ENCODE measurements at places on chromosomes 5 and 9. TPM values are rescaled to one million over a fixed set of nuclear protein-coding genes. Genes with fewer than 3 reads are reported as not detected.

The SPINK13 gene
- total RNA-seq = not detected

DNA sequence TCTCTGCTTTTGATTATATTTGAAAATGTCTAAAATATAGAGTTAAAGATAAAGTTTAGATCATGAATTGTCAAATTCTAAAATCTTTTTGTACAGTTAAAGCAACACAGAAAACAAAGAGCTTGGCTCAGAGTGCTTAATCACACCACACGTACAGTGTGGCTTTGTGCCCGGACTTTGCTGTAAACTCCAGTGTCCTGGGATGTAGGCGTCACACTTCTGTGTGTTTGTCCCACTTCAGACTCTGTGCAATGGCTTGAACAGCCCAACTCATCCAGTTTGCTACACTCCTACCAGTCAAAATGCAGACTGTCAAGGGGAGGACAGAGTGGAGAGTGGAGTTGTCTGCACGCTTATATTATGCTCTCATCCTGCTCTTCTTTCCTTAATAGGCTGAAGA, 45.3 kb downstream of the SMARCA2 start:
- no peak for DNase-seq

GRCh38 chr5:168585119-168585856, 6.1 kb upstream of the PANK3 start:
- no peak for DNase-seq

GRCh38 chr5:172530878-172531703, 76.8 kb upstream of the SH3PXD2B start:
- no peak for DNase-seq
